HCEC 1CT (cell line): ENCODE measurements at places on chromosomes 2 and 18.

DNA sequence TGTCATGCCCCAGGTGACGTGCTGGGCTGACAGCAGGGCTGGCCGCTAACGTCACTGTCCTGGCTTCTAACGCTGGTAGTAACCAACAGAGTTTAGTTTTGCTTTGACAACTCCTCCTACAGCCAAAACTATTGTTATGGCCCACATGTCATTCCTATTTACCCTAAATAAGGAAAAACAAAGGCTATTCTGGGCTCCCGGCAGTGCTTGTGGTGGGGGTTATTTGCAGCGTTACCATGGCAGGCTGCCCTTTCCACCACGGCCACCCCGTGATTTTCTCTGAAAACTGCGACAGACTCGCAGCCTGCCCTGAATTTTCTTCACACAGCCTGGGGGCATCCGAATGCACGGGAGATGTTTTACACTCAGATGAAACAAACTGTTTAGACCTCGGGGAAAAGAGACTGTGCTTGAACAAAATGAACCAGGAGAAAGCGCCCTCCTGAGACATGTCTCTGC is 115.2 kb downstream of the FAM210A start:
- no peak for DNase-seq

GRCh38 chr2:40457366-40457765 is 5.5 kb upstream of the SLC8A1 start:
- DNase-seq: no peak

DNA sequence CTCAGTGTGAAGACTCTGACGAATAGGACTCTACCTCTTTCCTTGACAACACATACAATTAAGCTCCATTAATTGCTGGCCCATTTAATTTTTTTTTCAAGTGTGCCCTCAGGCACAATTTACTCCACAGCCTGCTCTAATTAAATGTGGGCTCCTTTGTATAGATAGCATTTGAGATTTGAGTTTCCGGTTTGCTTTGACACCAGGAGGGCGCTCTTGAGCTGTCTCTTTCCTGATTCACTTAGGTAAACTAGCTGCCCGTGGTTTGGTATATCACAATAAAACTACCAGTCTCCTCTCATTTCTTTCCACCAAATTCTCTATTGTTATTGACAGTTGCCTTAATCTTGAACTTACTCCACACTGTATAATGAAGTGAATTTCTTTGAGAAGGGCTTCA is 666.0 kb downstream of the DSC3 start:
- no peak for DNase-seq

DNA sequence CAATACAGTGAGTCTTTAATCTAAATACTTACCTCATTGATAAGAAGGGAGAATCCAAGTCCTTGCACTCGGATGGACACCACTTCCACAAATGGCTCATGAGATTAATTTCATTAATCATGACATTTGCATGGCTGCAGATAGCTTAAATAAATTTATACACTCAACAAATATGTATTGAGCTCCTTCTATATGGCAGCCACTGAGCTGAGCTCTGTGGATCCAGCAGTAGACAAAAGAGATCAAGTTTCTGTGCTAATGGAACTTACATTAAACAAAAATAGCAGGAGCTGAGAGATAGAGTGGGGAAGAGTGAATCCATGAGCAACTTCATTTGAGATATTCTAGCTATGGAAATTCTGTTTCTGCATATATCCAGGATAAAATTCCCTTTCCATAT is 44.4 kb downstream of the RAB27B start:
- DNase-seq: no peak

DNA sequence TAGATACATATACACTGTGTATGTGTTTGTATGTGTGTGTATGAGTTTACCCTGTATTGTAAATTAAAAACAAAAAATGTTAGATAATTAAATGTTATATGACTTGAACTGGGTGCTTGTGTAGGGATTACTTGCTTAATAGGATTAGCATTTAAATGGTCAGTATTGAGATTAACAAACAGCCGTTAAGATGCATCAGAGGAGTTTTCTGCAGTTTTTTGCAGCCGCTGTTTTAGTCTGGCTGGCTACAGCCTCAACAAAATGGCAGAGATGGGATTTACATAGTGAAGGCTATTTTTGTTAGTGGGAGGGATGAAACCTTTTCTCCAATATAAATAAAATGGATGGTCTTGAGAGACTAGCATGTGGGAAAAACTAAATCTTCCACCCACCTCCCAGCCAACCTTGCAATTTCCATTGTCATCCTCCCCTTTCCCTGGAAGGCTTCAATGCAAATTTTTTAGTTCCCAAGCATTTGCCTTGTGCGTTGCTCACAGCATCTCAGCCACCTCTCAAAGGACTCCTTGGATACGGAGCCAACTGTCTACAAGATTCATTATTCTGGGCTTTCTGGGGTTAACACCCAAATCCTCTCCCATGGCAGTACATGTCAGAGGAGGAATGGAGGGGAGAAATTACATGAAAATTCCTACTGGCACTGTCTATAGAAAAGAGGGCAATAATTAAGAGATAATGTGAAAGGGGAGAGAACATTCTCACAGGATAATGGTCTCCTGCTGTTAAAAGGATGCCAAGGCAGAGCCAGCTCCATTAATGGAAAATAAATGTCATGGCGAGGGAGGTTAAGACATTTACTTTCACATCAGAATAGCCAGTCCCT is 351.9 kb downstream of the CDH2 start:
- no peak for DNase-seq

- no peak for DNase-seq
These were observed 62.5 kb downstream of the GNAL start for GRCh38 chr18:11751341-11752115.

DNA sequence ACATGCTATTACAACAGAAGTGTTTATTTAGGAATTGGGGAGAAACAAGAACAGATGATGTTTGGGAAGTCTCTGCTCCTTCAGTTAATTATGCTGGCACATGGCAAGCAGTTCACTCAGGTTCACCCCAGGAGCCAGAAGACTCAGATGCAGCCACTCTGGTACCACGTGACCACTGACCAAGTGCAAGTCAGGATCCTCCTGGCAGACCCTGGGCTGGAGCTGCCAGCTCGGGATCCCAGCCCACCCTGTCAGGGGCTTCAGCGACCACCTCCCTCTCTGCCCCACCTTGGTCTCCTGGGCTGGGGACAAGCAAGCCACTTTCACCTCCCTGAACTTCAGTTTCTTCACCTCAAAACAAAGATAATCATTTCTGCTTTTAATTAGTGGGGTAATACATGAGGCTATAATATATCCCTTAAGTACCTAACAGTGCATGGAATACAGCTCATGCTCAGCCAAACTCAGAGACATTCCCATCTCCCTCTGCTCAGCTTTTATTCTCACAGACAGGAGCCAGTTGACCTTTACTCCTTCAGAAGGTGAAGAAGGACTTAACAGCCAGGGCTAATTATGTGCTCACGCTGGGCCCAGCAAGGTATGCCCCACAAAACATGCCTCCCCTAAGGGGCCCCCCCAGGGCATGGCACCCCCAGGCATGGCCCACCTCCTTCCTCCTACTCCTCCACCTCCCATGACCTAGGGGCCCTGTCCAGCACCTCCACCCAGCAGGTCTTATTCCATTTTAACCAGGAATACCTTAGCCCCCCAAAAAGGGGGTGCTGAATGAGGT is 11.8 kb downstream of the CRACDL start:
- no peak for DNase-seq

DNA sequence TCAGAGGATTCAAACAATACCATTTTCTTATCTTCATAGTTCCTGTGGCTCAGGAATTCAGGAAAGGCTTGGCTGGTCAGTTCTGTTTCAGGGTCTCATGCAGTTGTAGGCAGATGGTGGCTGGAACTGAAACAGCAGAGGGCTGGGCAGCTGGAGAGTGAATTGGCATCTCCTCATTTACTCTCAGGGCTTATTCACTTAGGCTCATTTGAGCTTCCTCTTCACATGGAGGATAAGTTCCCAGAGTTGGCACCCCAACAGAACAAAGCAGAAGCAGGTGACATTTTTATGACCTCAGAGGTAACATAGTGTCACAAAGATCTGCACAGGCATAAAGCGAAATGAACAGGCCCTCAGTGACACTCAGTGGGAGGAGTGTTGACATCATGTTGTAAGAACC is 66.1 kb downstream of the RBBP8 start:
- peak; percentile 1 for DNase-seq

GRCh38 chr2:96164459-96165184 is 19.4 kb upstream of the DUSP2 start:
- no peak for DNase-seq

DNA sequence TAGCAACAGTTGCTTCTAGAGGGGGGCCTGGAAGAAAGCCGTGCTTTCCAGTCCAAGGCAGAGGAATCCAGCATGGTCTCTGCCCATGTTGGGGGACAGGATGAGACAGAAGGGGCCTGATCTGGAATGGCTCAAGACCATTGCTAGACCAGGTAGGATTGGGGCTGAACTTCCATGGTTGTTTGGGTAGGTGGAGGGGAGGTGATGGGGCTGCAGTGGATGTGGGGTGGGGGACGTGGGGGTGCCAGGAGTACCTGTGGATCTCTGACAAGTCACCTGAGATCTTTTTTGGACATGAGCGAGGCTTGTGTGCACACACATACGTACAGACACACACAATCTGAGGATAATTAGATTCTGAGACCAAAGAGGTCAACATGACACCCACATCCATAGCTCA is 228.7 kb upstream of the SKOR2 start:
- no peak for DNase-seq

DNA sequence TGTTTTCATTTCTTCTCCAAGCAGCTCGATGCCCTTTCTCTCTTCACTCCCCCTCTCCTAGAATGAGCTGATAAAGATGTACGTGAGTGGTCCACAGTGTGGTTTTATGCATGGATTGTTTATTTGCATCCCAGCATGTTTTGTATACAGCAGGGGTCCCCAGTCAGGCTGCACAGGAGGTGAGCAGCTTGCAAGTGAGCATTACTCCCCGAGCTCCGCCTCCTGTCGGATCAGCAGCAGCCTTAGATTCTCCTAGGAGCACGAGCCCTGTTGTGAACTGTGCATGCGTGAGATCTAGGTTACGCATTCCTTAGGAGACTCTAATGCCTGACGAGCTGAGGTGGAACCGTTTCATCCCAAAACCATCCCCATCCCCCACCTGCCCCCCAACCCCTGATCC is 262.6 kb downstream of the AGAP1 start:
- no peak for DNase-seq

- DNase-seq: no peak
These were observed 76.4 kb downstream of the TMEM18 start for GRCh38 chr2:600542-601386.

- peak; percentile 22 for DNase-seq
These were observed 24.4 kb downstream of the CNOT11 start for GRCh38 chr2:101277111-101277510.

DNA sequence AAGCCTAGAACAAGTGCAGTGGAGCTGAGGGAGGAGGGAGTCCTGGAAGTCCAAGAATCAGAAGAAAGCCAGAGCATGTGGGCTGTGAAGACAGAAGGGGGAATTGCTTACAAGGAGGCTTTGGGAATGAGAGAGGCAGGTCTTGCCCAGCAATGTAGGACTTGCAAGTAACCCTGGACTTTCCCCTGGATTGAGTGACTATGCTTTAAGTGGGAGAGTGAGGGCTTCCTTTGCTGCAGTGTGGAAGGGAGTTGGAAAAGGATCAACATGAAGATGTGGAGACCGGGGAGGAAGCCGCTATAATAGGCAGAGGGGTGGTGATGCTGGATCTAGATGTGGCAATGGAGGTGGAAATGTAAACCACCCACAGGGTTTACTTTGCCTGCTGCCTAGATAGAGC is 13.8 kb upstream of the SCYGR1 start:
- no peak for DNase-seq

GRCh38 chr2:163731735-163732134 is 4.1 kb downstream of the FIGN start:
- no peak for DNase-seq

- no peak for DNase-seq
These were observed 1279.7 kb upstream of the ZEB2 start for GRCh38 chr2:145799595-145800108.

DNA sequence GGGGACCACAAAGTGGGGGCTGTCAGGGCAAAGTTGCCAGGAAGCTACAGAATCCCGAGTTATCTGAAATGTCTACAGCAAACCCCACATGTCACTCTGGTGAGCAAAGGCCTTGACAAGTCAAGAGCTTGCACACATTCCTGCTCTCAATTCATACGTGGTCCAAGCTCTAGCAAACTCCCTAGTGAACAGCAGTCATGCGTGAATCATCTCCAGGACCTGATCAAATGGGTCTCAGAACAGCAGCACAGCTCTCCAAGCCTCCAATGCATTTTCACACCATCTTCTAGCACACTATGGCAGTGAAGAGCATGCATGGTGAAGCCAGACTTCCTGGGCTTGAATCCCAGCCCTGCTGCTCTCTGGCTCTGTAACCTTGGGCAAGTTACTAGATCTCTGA is 68.5 kb downstream of the MYO5B start:
- no peak for DNase-seq

DNA sequence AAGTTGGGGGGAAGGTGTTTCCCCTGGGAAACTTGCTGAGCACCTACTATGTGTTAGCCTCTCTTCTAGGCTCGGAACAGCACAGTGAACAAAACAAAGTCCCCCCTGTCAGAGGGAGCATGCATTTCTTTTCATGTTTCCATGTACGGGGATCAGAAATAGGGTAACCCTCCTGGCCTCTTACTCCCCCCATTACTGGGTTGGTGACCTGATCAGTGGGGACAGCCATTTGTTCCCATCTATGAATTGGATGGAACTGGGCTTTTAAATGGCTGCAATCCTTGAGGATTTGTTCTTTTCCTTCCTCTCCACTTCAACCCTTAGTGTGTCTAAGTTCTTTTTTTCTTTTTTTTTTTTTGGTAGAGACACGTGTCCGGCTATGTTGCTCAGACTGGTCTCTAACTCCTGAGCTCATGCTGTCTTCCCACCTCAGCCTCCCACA is 13.7 kb downstream of the NCL start:
- DNase-seq: no peak

- DNase-seq: no peak
These were observed 6.7 kb downstream of the PSMD1 start for GRCh38 chr2:231063347-231063746.

- DNase-seq: peak; percentile 81
These were observed 1530.7 kb downstream of the LRP1B start for GRCh38 chr2:140600116-140600515.

- DNase-seq: peak; percentile 70
These were observed 216.8 kb downstream of the CAMKMT start for GRCh38 chr2:44578471-44579093.

DNA sequence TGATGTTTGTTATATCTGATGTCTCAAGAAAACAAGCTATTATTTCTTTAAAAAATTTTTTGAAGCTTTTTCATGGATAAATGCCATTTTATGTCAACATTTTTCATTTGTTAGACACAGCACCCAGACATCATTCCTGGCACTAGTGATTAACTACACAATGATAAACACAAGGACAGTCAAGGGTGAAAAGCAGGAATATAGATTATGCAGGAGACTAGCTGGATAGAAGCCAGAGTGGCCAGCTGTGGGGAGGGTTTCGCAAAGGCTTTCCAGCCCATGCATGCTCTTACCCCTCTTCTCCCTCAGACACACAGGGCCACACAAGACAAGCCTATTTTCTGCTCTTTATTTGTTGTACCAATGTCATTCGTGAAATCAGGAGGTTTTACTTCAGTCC is 127.1 kb upstream of the TTC39C start:
- DNase-seq: peak; percentile 4

GRCh38 chr2:57877811-57878170 is 168.8 kb upstream of the VRK2 start:
- no peak for DNase-seq

GRCh38 chr2:132439703-132440398 is 23.2 kb downstream of the GPR39 start:
- DNase-seq: peak; percentile 35

GRCh38 chr2:223100061-223100511 is 48.1 kb downstream of the KCNE4 start:
- peak; percentile 51 for DNase-seq

GRCh38 chr18:45441110-45441847 is 174.0 kb upstream of the SLC14A2 start:
- no peak for DNase-seq
